ENCODE measurements at places on chromosomes 3 and 15.

GRCh38 chr3:30042274-30042859 is 564.0 kb upstream of the TGFBR2 start:
- no peak for DNase-seq

- no peak for DNase-seq
These were observed 348.8 kb upstream of the ZNF717 start for GRCh38 chr3:76134166-76134565.

DNA sequence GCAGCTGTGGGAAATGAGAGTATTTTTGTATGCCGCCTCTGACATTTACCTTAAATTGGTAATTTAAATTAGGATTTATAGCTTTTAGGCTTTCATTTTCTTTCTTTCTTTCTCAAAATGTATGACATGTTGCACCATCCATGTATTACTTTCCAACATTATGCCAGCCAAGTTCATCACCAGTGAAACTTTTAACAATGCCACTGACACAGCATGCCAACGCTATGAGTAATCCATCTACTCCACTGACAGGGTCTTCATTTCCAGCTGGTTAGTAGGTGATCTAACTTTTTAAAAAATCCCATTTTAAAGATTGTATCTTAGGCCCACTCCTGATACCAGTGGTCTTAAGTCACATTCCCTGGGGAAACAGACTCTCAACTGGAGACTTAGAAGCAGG is 21.8 kb upstream of the CLDN16 start:
- DNase-seq, result no peak

- DNase-seq, result no peak
These were observed 79.9 kb upstream of the FAM98B start for GRCh38 chr15:38374029-38374428.

GRCh38 chr3:138588445-138588844 is 5.6 kb downstream of the CEP70 start:
- DNase-seq, result no peak

GRCh38 chr3:70177881-70178645 is 134.4 kb downstream of the MDFIC2 start:
- no peak for DNase-seq

- DNase-seq, result no peak
These were observed 74.3 kb upstream of the EOMES start for GRCh38 chr3:27796365-27796875.

GRCh38 chr3:37240170-37240945 is 66.0 kb upstream of the LRRFIP2 start:
- no peak for DNase-seq

DNA sequence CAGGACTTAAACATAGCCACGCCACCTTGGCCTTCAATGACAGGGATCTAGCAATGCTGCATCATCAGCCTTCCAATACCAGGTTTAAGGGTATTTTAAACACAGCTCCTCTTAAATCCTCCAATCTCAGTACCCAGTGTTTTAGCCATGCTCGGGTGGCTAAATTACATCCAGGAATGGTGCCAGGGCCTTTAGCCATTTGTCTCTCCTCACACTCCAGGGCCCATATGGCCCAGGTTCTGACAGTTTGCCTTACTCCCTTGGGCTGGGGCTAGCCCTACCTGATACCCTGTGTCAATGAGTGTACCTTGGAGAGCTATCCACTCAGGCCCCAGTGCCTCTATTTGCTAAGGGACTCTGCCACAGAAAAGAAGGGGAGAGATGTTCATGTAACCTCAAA is 29.4 kb downstream of the ZNF589 start:
- no peak for DNase-seq

DNA sequence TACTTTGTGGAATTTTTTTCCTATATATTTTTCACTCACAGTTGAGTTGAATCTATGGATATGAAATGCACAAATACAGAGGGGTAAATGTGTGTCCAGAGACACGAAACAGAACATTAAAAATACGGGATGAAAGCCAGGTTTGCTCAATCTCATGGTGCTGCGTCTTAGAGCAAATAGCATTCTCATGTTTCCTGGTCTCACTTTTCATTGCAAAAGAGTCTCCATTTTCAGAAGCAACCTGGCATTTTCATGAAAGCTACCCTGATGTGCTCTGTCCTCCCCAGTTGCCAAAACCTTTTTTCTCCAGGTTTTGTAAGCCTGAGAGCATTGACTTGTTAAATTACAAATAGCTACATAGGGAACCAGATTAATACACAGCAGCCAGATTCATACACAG is 49.5 kb upstream of the MBNL1 start:
- no peak for DNase-seq

- no peak for DNase-seq
These were observed 53.9 kb downstream of the LINGO1 start for GRCh38 chr15:77578641-77579372.

DNA sequence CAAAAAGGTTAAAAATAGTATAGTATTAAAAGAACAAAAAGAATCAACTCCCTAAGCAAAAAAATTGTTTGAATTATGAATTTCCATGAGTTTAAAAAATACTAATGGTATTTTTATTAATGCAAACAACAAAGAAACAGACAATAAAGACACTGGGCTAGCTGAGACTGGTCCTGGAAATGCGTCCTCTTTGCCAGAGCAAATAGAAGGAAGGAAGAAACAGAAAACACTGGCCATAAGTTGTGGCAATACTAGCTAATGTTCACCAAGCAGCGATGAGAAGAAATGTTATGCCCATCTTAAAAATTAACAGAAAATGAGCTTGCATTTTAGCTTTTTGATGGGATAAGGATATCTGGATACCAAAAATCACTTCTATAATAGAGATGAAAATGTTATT is 88.6 kb downstream of the TBL1XR1 start:
- no peak for DNase-seq

GRCh38 chr15:92149029-92149428 is 244.7 kb upstream of the ST8SIA2 start:
- DNase-seq, result no peak

DNA sequence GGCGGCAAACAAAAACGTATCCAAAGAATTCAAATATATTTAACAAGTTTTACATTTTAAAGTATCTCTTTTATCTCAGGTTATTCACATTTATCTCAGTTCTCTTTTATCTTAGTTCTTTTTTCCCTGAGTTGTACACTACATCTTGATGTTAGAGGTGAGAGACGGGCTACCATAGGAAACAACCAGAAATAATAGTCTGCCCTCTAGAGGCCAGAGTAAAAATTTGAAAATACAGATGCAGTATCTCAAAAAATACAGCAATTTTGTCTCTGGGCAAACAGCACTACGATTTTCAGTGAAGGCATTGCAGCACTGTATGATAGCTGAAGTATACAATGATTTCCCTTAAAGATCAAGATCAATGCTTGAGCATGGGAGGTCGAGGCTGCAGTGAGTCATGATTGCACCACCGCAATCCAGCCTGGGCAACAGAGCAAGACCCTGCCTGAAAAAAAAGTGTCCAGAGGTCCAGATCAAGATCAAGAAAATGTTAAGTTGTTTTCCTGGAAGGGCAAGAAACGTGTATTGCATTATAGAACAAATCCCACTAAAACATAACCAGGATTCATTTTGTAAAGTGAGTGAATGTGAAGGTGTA is 82.6 kb upstream of the ATP11B start:
- no peak for DNase-seq
